Substantia nigra (tissue), 51 donors: ENCODE measurements at places on chromosomes 4 and X.

DNA sequence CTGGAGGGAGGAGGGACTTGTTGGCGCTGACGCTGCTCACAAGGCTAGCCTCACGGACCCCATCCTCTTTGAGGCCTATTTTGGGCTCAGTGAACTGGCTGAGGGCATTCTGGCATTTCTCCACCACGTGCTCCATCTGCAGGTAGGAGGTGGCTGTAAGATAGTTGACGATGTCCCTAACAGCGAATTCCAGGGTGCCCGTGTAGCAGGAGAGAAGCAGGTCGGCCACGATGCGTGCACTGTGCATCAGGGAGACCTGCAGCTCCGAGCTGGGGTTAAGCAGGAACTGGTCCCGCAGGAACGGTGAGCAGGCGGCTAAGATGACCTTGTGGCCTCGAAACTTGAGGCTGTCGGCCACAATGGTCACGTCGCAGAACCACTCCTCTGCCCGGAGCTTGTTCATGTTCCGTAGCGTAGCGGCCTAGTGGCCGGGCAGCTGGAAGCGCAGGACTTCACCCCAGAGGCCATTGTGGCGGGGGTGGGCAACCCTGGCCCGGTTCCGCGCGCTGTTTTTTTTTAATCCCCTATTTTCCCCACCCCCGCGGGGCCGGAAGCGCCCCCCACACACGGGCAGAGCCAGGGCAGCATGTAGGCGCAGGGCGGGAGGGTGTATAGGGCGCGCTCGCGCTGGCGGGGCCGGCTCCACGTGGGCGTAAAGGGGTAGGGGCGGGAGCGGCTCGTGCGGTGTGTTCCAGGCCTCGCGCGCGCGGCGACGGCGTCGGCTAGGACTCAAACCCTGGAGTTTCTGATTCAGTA is 73.2 kb downstream of the UBE2K start:
- no peak for DNase-seq

DNA sequence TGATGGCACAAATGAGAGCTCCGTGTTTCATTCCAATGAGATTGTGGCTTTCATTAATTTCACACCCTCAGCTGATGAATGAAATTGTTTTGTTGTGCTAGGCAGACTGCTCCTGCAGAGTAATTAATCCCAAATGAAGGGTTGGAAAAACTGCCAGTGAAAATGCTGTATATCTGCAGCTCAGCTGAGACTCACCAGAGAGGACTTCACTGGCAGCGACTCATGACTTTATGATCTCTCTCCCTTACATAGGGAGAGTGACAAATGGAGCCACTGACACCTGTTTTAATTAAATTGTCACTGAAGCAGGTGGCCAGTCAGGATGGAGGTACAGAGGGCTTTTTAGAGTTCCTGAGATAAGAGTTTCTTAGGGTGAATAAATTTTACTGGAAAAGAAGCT is 24.8 kb downstream of the GRXCR1 start:
- DNase-seq, result no peak

DNA sequence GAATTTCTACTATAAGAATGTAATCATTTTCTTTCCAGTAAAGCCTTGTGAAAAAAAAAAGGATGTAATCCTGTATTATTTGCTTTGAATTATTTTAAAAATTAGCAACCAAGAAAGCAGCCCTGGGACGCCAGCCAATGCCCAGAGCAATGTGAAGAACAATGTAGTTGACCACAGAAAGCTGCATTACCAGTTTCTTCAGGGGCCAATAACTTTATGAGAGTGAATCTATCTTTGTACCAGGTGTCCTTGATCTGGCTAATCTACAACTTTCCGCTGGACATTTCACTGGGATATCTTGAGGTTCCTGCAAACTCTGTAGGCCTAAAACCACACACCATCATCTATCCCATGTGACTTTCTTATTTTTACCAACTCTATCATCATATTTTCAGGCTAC is 7.6 kb upstream of the KLHL2 start:
- DNase-seq, result no peak

DNA sequence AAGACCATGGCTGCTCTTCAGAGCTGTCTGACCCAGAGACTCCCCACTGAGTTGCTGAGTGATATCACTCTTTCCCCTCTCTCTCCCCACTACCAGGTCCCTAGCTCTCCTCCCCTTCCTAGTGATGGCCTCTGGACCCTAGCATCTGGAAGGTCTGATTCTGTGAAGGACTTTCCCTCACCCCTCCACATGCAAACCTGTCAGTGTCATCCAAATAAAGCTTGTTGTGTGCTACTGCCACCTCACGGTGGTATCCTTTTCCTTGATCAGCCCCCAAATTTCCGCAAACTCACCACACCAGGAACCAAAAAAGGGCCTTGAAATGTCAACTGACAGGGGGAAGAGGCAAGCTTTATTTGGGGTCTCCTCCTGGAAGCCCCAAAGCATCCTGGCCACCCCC is 500.2 kb downstream of the IDS start:
- no peak for DNase-seq

DNA sequence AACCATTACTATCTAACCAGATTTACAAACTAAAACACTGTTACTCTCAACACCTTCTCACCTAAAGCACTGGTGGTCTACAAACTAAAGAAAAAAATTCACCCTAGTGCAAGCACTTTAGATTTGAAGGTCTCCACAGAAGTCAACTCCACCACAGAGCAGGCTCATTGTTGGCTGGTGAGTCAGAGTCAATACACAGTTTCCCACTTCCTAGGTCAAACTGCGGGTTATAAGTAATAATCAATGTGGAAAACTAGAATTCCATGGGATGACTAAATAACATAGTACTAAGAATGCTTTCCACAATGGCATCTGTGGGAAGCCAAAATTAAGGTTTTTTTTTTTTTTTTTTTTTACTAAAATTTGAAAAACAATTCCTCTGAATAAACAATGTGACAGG is 191.8 kb downstream of the PDGFC start:
- no peak for DNase-seq

DNA sequence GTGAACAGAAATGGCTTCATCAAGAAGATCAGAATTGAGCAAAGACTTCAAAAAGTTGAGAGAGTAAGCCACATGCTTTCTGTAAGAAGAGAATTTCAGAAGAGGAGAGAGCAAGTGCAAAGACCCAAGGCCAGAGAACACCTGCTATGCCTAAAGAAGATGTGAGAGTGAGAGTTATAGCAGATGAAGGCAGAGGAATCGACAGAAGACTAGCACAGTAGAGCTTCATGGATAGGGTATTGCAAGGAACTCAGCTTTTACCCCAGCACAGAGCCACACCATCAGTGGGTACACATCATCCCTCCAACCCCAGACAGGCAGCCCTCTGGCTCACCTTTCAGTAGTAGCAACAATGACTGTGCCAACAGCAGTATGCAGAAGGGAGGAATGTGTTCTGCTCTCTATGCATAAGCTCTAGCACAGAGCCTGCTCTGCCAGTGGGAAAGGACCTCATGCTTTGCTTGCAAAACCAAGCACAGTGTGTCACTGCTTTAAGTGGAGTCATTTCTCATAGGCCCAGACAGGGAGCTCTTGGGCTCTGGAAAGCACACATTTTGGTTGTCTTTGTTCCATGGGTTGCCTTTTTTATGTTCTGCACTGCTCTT is 318.6 kb downstream of the NAF1 start:
- DNase-seq, result no peak

DNA sequence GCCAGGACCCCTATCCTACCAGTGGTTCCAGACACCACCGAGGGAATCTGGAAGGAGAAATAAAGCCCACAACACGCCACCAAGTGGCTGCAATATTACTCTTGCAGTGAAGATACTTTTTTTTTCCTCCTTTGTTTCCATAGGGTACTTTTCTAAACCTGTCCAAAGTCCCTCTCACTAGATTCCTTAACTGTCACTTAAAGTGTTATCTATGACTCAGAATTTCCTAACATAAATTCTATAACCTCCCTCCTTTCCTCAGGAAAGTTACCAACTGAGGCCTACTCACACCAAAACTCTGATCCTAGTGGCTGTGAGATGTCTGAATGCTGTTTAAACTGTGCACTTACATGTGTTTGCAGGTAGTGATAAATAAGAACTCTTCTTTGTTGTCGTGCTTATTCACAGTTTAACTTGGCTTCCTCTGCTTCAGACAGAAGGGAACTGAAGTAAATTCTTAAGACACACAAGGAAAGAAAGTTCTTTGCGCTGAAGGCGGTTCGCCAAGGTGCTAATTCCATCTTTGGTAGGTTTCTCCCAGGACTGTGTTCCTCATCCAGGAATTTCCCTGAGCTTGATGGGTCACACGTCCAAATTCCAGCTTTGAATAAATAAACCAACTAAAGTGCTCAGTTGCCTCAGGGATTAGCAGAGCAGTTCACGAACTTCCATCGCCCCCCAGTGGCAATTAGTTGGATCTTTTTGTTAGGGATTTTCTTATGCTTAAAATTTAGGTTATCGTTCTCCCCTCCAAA is 10.7 kb upstream of the HCCS start:
- no peak for DNase-seq

DNA sequence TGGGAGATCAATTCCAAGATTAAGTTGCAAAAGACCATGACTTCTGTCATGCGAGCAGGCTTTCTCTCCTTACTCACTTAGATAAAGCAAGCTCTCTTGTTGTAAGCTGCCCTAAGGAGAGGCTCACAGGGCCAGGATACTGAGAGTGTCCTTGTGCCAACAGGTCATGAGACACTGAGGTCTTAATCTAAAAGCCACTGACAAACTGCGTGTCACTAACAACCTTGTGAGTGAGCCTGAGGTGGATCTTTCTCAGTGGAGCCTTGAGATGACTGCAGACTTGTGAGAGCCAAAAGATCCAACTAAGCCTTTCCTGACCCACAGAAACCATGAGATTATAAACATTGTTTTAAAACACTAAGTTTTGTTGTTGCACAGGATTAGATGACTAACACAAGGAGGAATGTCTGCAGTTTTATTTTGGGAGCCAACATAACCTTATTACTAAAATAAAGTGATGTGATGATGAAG is 170.5 kb downstream of the SLC39A8 start:
- DNase-seq, result no peak

DNA sequence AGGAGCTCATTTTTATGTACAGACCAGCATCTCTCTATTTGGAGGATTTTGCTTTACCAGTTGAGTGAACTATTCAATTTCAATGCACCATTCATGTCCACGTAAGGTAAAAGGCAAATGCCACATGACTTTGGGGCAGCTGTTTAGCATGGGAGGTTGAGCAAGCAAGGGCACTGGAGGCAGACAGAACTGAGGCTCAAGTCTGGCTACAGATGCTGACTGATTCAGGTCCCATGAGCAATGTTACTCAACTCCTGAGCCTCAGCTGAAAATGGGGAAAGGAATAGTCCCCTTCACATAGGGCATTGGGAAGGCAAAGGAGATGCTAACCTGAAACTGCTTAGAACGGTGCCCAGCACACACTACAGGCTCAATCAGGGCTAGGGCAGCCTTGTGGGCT is 93.0 kb upstream of the MTM1 start:
- no peak for DNase-seq

- no peak for DNase-seq
Observed at GRCh38 chrX:66110112-66110511, 53.9 kb upstream of the HEPH start.

DNA sequence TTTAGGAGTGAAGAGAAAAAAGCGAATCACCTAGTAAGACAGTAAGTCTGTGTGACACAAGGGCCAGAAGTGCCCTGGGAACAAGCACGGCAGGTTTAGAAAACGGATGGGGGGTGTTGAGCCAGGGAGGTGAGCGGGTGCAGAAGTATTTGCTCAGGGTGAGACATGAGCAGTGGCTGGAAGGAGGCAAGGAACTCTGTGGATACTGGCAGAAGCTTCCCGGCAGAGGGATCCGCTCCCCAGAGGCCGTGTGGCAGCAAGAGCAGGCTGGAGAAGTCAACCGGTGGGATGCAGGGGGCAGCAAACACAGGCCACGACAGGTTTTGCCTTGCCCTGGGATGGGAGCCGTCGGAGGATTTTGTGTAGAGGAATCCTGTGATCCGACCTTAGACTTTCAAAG is 2.3 kb upstream of the UVSSA start:
- no peak for DNase-seq

- DNase-seq, result no peak
Observed at GRCh38 chr4:96775501-96775900, 935.6 kb downstream of the PDHA2 start.

DNA sequence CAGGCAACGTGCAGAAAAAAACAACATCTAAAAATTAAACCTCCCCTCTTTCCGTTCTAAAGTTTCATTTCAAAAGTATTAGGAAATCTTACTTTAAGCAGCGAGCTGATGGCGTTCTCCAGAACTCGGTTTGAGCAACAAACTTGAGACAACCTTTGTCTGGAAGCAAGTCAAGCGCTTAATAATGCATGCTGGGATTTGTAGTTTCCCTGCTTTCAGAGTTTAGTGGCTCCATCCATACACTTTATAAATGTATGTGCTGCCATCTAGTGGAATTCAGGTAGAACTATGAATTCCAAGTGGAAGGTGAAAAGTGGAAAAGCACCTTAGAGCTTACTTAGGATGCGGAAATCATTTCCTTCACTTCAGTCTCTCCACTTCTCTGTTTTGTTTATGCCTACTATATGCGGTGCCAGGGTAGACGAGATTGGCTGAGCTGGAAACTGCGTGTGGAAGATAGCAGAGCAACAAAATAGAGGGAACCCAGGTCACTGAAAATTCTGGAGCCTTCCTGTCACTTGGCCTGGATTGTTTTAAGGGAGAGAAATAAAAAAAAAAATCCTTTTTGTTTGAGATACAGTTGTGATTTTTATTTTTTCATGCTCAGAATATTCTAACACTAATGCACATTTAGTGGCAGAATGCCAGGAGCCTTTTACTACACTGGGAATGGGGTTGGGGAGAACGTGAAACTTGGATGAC is at the start of gene BDH2:
Gene BDH2, minus strand, starts transcription at position 144 of the 702 bp plus-strand sequence. CDS start 3,580 bp downstream, outside the sequence.
- DNase-seq, result peak; percentile 34

DNA sequence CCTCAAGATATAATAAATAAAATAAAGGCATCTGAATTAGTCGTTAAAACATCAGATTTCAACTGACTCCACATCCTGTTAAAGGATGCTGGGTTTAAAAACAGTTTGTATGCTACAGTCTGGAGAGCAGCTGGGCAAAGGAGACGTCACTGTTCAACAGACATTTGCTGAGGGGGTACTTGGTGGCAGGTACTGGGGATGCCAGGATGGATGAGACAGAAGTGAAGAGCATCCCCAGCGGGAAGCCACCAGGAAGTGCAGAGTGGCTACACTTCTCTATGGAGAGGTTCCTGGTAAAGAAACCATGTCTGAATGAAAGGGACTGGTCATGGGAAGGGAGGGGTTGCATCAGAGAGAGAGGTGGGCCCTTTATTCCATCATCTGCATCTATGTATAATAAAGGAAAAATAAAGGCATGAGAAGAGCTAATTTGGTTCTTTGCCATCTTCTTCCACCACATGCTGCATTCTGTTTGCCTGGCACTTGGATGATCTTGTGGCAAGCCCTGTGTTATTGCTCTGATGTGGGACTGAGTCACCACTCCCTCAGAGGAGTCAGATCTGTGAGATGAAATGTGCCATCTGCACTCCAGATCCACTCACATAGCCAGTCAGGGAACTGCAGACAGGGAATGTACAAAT is 145.0 kb downstream of the SOWAHB start:
- DNase-seq, result peak; percentile 22

DNA sequence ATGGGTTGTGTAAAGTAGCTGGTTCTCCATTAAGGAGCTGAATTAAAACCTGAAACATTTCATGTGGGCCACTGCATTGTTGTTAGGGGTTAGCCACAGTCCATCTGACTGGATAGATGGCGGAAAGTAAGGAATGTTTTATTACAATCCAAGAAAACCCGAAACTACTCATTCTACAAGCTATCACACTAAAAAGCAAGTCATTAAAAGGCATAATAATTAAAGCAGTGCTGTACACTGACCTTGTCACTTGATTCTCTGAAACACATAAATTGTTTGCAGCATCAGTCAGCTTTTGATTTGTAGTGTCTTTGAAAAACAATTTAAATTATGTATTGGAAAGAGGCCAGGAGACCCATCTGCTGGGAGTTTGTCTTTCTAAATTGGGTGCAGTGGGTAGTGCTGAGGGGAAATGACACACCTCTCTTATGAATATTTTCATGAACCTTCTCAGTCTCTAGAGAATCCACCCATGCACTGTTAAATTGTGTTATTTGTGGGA is 75.7 kb upstream of the ANK2 start:
- no peak for DNase-seq
